ENCODE measurements at places on chromosomes 5 and 9.
A peak's percentile ranks its signal among the peaks of the same experiment; 100 is the strongest.

GRCh38 chr5:176587398-176587797, 22.6 kb downstream of the GPRIN1 start:
- no peak for DNase-seq

GRCh38 chr5:76811214-76811613, 7.6 kb upstream of the F2RL1 start:
- DNase-seq = peak; percentile 40

DNA sequence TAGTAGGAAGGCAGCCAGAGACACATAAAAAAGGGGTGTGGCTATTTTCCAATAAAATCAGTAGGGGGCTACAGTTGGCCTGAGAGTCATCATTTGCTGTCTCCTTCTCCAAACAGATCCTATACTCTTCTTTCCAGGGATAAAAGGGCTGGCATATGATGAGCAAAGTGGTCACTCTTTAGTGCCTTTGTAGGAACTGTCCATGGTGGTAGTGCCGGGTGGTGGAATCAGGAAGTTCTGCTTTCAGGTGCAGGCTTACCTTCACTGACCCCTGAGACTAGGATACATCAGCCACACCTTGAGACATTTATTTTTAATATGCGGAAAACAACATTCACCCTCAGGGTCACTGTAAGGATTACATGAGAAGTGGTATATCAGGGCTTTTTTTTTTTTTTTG, 80.8 kb downstream of the ASTN2 start:
- no peak for DNase-seq

DNA sequence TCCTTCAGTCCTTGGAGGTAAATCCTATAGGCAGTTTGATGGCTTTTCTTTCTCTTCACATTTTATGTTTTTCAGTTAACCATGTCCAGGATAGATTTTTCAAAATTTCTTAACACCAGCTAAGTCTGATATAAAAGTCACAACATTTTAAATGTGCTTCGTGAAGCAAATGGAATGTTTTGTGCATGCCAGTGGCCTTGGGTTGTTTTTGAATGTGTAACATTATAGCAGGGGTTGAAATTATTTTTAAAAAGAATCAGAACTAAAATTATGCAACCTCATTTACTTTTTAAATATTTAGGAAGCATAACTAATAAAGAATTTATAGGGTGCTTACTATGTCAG, 201.1 kb downstream of the ARHGEF28 start:
- no peak for DNase-seq

- no peak for DNase-seq
Measured at GRCh38 chr5:112685386-112685785, 52.3 kb upstream of the APC start.

- no peak for DNase-seq
Measured at GRCh38 chr5:56352808-56353590, 119.9 kb upstream of the ANKRD55 start.

- DNase-seq = no peak
Measured at GRCh38 chr5:158421319-158421718, 562.4 kb upstream of the CLINT1 start.

- DNase-seq = peak; percentile 62
Measured at GRCh38 chr9:18976709-18977531, 56.1 kb downstream of the SAXO1 start.

GRCh38 chr9:107874591-107875369, 385.2 kb upstream of the KLF4 start:
- no peak for DNase-seq

- DNase-seq = no peak
Measured at GRCh38 chr5:78979117-78979742, 5.9 kb downstream of the ARSB start.

DNA sequence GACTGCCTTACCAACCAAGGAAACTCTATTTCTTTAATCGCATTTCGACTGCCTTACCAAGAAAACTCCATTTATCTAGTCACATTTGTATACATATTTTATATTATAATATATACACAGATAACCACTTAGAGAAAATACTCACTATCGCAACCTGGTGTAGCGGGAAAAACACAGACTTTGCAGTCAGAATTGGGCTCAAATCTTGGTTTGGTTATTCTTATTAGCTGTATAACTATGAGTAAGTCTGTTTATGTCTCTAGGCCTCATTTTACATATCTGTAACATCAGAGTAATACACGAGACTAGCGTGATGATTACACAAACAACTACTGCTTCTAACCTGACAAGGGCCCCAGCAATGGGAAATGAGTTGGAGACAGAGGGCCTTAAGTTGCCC, 127.5 kb upstream of the POU5F2 start:
- no peak for DNase-seq

- no peak for DNase-seq
Measured at GRCh38 chr9:89839952-89840351, 235.1 kb downstream of the GADD45G start.

DNA sequence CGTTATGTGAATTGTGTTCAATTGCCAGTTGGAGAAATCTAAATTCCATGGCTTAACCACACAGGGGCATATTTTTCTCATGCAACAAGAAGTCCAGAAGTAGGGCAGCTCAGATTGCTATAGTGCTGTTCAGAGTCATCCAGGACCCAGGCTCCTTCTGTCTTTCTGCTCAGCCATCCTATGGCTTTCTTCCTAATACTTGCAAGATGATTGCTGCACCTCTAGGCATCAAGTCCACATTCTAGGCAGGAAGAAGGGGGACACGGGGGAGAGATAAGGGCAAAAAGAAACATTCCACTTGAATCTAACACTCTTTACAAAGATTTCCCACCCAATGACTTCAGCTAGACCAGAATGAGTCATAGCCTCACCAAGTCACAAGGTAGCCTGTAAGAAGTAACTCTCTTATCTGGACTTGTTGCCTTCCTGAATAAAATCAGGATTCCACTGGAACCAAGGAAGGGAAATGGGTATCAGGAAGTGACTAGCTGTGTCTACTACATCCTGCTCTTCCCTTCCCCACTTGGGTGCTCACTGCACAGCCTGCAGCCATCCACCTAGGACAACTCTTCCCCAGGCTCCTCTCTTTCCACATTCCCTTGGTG, 5.3 kb downstream of the ERAP2 start:
- DNase-seq = peak; percentile 50

DNA sequence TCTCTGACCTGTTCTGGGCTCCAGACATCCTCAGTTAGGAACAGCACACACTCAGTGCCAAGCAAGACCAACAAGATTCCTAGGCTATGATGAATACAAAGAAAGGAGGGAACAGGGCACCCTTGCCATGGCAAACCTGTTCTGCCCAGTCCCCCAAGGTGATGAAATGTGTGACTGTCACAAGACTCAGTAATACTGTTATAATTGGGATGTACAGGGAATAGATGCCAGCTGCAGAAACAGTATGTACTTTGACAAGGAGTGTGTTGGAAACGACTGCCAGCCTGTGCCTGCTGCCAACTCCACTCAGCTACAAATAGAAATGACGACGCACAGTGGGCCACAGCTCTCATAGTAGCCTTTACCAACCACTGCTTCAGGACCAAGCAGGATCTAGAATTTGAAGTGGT, 453.0 kb downstream of the EFNA5 start:
- DNase-seq = peak; percentile 91

- no peak for DNase-seq
Measured at GRCh38 chr9:95266649-95267048, 50.9 kb downstream of the FANCC start.

DNA sequence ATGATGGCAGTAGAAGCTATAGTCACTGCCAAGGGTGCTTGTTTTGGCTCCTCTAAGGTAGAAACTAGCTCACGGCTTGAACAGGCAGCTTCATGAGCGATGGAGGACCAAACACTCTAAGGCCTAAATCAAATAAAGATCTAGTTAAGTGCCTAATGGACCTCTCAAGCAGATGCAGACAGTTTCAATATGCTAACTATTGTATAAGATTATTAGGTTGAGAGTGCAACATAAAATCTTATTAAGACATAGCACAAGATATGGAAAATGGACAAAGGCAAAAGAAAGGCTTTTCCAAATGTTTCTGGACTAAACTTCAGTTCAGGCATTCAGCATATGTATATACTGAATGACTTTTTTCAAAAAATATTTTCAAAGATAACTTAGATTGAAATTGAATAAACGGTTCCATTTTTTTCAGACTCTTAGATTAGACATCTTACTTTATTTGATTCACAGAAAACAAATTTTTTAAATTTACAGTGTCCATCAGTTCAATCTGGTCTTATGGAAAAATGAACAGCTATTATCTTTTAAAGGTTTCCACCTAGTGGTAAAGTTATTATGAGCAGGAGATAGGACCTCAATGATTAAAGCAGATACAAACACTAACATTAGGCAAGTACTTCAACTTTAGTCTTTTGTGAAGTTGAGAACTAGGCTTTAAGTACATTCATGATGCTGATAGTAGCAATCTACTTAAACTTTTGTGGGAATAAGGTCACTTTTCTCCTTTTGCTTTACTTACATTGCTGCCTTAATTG, 1167.7 kb downstream of the MAT2B start:
- peak; percentile 13 for DNase-seq

DNA sequence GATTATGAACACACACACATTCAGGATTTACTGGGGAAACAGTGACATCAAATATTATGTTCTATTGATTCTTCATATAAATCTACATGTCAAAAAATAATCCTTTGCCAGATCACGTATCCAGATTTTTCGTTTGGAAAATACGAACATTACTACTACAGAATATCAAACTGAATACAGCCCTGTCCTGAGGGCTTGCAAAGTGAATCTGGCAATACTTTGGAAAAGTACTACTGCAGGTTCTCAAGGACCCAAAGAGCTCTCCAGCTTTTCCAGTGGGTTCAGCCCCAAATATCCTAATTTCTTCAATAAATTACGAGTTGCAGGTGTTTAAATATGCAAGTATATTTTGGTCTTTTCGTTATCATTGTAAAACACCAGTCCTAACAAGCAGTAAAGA, 411 bp upstream of the NDUFS4 start:
- DNase-seq = peak; percentile 4

- DNase-seq = no peak
Measured at GRCh38 chr9:9893837-9894236, 719.0 kb downstream of the PTPRD start.

DNA sequence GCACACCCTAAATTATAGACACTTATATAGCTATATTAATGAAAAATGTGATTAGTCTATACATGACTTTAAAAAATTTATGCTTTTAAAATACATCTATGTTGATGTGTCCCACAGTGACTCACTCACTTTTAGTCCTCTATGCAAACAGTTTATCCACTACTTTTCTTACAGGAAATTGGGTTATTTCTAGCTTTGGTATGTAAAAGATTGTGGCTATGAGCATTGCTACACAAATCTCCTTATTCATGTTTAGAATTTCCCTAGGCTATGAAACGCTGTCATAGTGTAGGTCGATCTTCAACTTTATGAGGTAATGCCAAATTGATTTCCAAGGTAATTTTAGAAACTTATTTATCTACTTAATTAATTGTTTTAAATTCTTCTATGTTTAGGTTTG, 687.4 kb downstream of the PRR16 start:
- DNase-seq = peak; percentile 25

- DNase-seq = no peak
Measured at GRCh38 chr9:126561582-126561981, 52.1 kb upstream of the LMX1B start.

- no peak for DNase-seq
Measured at GRCh38 chr9:110148384-110148783, 59.6 kb downstream of the C9orf152 start.

DNA sequence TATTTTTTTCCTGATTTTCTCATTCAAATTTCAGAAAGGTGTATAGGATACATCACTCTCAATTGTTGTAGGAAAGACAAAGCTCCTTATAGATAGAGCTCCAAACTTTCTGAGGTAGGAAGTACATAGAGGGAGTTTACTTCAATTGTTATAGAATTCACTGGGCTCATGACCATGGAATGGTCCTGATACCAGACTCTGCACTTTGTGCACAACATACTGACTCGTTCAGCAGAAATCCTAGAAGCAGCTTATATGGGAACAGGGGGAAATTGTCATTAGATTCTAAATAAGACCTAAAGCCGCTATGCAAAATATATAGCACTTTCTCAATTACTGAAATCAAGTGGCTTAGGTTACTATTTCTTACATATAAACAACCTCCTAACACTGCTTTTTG, 240.5 kb upstream of the TUSC1 start:
- no peak for DNase-seq

GRCh38 chr9:36036780-36037548, at the start of gene RECK:
RECK (plus strand) TSS chr9:36036913; CDS start chr9:36036999, 86 bp downstream.
- peak; percentile 69 for DNase-seq

GRCh38 chr5:95919658-95920057, 42.0 kb downstream of the ELL2 start:
- DNase-seq = no peak
